ENCODE measurements at places on chromosomes 4 and X. TPM values are rescaled to one million over a fixed set of nuclear protein-coding genes. Genes with fewer than 3 reads are reported as not detected.
A peak's percentile ranks its signal among the peaks of the same experiment; 100 is the strongest.

Gene SLC6A14
- total RNA-seq = not detected

DNA sequence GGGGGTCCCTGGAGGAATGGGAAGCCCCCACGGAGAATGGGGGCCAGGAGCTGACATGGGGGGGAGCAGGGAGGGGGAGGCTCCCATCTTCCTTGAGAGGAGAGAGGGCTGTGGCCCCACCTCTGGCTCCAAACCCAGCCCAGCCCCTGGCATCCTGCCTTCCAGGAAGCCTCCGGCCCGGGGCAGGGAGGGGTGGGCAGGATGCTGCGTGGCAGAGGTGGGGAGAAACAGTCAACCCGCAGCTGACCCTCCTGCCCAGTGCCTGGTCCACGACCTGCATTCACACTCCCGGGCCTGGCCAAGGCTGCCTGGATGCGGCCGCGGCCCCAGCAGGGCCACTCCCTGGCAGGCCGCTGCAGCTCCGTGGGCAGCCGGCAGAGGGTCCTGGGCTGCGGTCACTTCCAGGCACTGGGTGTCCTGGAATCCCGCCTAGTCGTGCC is 39.0 kb downstream of the CPLX1 start:
- no peak for DNase-seq

- DNase-seq = no peak
Observed at GRCh38 chr4:10186228-10187214, 69.9 kb upstream of the WDR1 start.

Gene HSFX1
- total RNA-seq = 0.26 TPM

- no peak for DNase-seq
Observed at GRCh38 chr4:86633854-86634253, 39.7 kb downstream of the PTPN13 start.

GRCh38 chrX:40098264-40099054 is 701 bp upstream of the BCOR start:
- DNase-seq = peak; percentile 59

- DNase-seq = no peak
Observed at GRCh38 chr4:10577508-10578426, 106.8 kb downstream of the CLNK start.

- DNase-seq = no peak
Observed at GRCh38 chr4:187004628-187005027, 281.0 kb upstream of the FAT1 start.

DNA sequence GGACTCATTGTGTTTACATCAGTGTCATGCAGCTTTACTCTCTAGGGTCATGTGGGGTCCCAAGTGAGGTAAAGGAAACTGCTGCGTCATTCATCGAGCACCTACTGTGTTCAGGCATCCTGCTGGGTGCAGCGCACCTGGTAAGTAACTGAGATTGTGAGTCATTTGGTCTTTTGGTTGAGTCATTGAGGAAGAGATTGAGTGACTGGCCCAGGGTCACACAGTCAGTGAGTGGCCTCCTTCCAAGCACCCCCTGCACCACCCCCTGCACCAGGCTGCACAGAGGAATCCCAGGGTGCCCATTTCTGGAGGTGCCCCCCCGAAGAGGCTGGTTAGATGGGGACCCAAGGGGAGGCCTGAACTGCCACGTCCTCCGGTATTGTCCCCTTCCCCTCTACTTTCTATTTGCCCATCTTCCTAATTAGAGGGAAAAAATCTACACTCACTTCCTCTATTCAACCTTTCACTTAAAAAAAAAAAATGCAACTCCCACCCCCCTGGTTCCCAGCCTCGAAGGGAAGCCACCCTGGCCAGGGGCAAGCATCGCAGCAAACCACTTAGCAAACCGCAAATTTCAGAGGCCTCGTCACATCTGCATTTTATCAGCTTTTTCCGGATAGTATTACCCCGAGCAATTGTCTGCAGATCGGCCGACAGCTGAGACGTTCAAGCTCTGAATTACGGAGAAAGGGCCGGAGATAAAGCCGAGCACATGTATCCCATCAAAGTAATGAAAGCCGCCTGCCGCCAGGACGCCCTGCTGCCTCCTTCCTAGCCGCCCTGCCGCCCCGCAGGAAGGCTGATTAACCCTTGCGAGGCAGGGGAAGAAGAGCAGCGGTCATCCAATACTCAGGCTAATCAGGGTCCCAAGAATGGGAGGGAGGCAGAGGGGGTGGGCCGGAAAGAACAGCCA is 96.3 kb upstream of the MSX1 start:
- DNase-seq = no peak

DNA sequence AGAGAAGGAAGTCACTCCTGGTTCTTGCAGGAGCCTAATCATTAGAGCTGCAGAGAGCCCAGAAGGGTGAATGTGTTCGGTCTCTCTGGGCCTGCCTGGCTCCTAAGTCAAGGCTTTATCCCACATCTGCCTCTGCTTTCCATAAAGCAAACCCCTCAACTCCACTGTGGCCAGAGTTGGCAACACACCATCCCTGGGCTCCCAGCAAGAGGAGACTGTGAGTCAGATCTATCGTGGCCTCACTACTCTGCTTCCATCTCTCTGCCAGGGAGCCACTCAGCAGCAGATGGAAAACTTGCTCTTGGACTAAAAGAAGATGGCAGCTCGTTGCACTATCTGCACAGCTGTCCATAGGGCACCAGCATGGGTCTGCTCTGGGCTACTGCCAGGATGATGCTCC is 348.2 kb downstream of the FBXW7 start:
- DNase-seq = no peak

DNA sequence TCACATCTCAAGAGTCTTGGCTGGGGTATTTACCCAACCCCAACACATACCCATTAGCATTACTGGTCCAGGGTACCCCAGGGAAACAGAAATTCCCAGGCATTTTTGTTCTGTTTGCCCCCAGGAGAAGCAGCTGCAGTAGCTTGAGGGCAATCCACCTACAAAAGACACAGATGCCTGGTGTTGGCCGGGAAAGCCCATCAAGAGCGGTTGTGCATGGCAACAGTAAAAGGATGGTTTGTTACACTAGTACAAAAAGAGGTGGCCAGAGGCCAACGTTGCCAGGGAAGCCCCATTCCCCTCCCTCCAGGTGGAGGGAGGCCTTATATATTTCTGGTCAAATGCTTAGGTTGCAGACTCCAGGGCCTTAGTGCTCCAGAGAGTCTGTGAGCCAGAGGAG is 637.8 kb downstream of the BCOR start:
- no peak for DNase-seq

DNA sequence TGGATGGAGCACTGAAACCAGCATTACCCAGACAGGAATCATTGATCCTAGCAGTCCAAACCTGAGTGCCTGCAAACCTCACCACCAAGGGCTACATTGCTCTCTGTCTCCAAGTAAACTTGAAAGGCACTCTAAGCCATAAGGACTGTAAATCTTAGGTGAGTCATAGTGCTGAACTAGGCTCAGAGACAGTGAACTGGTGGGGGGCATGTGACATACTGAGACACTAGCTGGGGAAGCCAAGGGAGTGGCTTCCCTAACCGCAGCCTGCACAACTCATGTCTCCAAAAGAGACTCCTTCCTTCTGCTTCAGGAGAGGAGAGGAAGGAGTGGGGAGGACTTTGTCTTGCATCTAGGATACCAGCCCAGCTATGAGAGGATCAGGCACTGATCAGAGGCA is 235.5 kb upstream of the ACTRT1 start:
- DNase-seq = no peak

GRCh38 chr4:62006108-62006507 is 806.0 kb downstream of the ADGRL3 start:
- DNase-seq = no peak

Gene FAM9C
- total RNA-seq = not detected

- DNase-seq = no peak
Observed at GRCh38 chrX:77404419-77404818, 42.8 kb upstream of the FGF16 start.

Gene DLG3
- 0.89 TPM for total RNA-seq

- no peak for DNase-seq
Observed at GRCh38 chrX:47502316-47503125, 19.5 kb upstream of the ZNF41 start.

- DNase-seq = no peak
Observed at GRCh38 chr4:17155486-17155885, 257.0 kb upstream of the LDB2 start.

DNA sequence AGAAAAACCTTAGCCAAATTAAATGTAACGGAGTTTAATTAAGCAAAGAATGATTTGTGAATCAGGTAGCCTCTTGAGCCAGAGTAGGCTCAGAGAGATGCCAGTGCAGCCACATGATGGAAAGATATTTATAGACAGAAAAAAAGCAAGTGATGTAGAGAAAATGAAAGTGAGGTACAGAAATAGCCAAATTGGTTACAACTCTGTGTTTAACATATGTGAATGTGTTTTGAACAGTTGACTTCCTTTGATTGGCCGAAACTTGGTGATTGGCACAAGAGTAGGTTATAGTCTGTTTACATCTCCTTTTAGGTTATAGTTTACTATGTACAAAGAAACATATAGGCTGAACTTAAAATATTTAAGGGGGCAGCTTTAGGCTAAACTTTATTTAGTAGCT is 459.9 kb upstream of the BOD1L1 start:
- no peak for DNase-seq

Gene CCKAR
- total RNA-seq = not detected

Gene HTR2C
- total RNA-seq = not detected

Gene RAP2C
- 10.9 TPM for total RNA-seq

DNA sequence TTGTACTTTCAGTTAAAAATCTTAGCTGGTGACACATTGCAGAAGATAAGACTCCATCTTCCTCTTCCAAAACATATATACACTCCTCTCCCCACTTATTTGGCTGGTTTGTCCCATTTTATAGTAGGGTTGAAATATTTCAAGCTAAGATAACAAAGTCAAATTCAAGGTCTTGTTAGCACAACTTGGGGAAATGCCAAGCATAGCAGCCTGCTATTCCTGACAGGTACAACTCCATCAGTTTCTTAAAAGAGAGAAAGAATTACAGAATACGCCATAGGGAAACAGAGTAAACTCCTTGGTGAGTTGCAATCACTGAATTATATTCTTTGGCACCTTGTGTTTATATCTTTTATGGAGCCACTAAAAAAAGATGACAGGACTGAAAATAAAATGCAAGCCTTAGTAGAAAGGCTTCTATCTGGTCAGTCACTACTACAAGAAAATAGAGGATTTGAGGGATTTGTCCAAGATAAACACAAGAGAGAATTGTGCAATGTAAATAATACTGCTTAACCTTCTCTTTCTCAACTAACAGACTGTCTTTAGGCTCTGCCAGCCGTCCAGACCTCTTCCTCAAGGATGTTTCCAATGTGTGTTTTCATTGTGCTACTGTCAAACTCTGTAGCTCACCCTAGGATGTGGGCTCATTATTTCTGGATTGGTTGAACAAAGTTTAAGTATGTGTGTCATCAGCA is 170.3 kb downstream of the VEGFC start:
- no peak for DNase-seq

DNA sequence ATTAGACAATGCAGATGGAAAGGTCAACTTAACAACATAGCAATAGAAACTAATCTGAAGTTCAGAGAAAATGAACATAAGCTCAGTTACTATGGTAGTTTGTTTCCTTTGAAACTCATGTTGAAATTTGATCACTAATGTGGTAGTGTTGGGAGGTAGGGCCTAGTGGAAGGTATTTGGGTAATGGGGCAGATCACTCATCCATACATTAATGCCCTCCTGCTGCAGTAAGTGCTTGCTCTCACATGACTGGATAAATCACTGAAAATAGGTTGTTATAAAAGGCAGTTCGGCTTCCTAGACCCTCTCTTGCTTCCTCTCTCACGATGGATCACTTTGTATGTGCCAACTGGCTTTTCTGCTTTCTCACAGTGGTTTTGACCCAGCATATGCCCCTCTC is 567.4 kb upstream of the GALNT7 start:
- no peak for DNase-seq

Gene SSX1
- total RNA-seq = not detected

GRCh38 chrX:16089086-16089485 is 34.3 kb upstream of the GRPR start:
- DNase-seq = no peak

DNA sequence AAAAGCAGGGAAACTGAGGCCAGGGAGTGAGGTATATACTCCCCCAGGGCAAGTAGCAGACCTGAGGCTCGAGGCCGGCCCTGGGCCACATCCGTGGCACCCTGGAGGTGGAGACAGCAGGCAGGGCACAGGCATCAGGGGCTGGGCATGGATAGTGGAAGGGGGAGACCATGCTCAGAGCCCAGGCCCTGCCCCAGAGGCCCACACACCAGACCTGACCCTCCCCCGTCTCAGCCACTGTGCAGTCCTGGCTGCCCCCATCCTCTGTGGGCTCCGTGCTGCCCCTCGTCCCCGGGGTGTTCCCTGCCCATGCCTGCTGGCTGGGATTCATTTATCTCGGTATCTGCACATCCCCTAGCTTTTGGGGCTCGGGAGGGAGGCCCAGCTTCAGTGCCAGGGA is 103.1 kb upstream of the NKX1-1 start:
- no peak for DNase-seq

DNA sequence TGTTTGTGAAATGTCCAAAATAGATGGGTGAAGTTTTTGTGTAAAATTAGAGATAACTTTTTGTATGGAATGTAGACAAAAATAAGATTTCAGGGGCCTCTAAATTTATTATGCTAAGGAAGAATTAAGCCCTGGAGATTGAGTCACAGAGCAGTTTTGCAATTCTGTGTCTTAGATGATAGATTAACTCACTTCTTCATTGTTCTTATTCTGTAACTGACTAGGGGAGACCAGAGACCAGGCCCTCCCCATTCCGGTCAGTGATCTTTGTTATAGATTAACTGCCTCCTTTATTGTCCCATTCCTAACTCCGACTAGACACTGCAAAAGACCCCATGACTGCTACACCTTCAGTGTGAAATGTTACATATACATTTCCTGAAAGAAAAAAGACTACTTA is 238.4 kb upstream of the TAPT1 start:
- no peak for DNase-seq

Gene CLNK
- total RNA-seq = not detected

GRCh38 chrX:34382416-34382815 is 250.3 kb upstream of the FAM47A start:
- peak; percentile 68 for DNase-seq

DNA sequence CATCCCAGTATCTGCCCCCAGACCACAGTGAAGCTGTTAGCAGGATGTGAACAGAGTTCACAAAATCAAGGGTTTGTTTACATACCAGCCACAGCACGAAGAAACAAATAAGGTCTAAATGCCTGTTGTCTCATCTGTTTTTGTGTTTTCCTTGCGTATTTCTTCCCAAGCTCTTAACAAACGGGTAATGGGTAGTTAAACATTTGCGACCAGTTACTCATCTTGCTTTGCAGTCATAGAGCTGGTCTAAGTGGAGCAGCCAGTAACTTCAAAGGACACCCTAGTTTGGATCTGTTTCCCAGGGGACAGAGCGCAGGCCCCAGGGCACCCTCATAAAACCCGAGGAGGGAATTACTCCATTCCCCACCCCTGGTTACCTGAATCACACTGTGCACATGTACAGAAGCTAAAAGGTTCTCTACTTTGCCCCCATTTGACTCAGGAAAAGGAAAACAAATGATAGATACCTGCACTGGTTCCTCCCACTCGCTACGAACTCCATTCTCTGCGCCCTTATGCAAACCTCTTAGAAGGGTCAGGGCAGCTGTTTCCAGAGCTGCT is 68.8 kb downstream of the MAML3 start:
- no peak for DNase-seq
